Pons (tissue), 1 donor: ENCODE measurements at places on chromosomes 13 and 19.

DNA sequence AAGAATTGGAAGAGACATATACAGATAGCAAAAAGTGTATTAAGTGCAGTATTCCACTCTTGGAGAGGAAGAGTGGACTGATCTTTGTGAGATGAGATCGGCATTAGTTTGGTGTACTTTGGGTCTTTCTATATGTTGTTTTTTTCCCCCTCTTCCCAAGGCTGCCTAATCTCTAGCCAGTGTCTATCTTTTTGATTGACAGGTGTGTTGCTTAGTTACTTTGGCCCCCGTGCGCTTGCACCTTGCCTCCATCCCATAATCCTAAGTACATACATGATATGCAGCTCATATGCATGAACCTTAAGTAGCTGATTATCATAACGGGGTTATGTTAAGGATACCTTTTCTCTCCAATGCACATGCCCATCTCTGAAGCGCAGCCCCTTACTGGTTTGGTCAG lies 4.3 kb upstream of the SLC7A10 start:
- no peak for DNase-seq

DNA sequence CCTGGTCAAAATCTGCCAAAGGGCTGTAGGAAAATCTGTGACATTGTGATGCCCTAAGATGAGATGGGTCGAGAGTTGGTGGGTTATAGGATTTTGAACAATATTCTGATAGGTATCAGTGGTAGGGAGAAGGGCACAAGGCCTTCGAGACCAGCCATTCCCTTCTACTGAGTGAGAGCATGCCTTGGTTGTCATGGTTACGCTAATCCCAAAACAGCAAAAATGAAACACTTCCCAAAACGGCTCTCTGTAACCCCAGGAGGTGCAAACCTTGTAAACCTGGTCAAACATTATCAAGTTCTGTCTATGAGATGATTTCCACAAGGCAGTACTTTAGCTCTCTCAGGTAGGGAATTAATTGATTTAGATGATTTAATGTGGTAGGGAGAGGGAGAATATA lies 158.7 kb upstream of the RNF113B start:
- DNase-seq: no peak

GRCh38 chr13:108212886-108213285 lies 2.5 kb downstream of the LIG4 start:
- no peak for DNase-seq

- no peak for DNase-seq
These were observed 1.8 kb downstream of the AXL start for GRCh38 chr19:41220811-41221210.

- no peak for DNase-seq
These were observed 71.4 kb downstream of the DGKH start for GRCh38 chr13:42119875-42120274.

DNA sequence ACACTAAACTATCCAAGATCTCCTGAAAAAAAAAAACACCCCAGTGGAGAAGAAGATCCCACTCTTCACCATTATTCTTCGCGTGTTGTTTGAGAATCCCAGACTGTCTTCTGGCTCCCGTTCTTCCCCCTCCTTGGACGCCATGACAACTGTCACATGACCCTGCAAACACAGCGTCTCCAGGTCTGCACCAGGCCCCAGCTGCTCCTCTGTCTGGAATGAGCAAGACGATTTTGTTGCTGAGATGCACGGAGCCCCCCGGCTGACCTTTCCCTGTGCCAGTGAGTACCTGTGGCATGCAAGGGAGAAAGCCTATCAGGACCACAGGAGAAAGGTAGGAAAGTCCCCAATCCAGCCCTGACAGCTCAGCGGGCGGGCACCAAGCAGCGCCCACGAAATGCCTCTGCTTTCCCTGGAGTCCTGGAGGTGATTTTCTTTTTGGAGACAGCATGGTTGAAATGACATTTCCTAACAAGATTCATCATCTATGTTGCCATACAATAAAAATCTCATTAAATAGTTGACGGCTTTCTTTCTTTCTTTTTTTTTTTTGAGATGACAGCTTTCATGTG lies at the start of gene CFAP97D2:
Gene CFAP97D2 (plus strand): TSS at position 171 of the 572 bp plus-strand sequence. CDS start 74 bp downstream, at position 245.
- DNase-seq: no peak

DNA sequence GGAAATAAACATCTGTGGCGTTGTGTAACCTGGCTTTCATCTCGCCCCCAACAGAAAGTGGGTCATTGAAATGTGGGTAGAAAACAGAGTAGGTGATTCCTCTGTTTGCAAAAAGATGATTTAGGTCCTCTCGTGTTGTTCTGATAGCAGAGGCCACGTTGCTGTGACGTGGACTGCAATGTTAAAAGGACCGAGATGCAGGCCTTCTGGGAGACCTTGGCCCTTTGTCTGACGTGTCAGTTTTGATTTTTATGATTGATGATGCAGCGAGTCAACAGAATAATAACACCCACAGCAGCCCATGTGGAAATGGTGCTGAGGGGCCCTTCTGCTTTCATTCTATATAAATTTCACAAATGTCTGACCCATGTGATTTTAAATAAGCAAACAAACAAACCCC lies 68.9 kb downstream of the FGF9 start:
- no peak for DNase-seq

DNA sequence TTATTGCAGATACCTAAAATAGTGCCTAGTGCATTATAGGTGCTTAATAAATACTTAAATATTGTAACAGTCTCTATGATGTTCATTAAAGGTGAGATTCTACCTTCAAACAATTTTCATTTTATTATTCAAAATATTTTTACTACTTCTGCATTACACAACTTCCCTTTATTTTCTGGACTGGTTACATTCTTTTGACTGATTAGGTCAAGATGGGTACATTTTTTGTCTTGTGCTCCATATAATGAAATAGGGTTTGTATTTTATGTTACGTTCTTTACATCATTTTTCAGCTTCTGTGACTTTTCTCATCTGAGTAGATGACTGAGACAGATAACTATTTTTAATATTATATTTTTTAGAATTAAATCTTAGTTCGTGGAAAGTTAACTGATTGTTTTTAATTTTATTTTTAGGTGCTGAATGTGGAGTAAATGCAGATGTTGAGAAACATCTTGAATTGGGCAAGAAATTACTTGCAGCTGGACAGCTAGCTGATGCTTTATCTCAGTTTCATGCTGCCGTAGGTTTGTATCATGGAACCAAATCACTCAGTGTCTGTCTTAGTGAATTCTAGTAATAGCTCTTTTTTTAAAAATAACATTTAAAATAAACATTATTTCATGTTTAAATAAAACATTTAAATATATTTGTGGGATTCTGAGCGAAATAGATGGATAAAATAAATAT lies 32.0 kb downstream of the DNAJC3 start:
- DNase-seq: no peak

GRCh38 chr13:71977028-71977427 lies 110.0 kb upstream of the DACH1 start:
- DNase-seq: no peak

- no peak for DNase-seq
These were observed 118.5 kb upstream of the SERTM1 start for GRCh38 chr13:36555151-36555986.

DNA sequence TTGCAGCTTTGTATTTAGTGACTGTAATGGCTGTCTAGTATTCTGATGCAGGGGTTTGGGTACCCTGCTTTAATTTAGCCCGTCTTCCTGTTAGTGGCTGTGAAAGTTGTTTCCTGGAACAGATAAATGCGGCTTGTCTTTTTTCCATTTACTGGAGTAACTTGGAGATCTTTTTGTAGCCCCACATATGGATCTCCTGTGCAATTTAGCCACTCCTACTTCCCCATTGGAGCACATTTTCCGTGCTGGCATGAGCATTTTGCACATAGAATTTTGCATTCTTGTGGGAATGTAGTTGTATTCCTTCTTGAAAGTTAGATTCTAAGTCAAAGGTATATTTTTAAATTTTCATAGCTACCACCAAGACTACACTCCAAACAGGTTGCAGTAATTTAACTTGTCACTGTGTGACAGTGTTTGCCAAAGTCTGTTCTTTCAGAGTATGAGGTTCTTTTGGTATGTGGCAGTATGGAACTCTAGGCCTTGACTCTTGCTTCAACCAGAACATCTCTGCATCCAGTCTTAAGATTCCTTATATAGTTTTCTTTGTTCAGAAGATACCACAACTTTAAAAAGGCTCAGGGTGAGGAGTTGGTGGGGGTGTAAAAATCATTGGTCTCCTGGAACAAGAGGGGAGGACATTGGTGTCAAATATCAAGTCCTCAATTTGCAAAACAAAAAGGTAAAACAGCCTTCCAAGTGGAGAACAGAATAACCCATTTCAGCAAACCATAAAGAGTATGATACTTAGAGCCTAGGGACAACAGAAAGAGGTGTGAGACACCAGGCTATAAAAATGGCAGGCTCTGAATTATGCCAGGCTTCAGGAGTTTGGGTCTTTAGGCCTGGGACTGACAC lies 21.1 kb upstream of the CCDC97 start:
- DNase-seq: no peak

DNA sequence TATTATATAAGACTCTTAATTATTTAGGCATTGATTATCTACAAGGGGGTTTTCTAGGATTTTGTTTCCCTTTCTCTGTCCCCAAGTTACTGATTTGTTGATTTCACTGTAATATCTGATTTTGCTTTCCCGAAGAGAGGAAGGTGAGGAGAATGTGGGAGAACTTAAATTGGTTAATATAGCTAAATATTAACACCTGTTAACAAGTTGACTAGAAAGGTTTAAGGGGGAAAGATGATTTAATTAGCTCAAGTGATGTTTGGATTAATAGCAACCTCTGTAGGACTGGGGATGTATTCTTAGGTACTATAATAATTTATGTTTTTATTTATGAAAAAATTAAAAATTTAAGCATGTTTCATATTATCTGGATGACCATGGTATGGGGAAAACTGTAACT lies 35.1 kb downstream of the SPATA13 start:
- DNase-seq: no peak

DNA sequence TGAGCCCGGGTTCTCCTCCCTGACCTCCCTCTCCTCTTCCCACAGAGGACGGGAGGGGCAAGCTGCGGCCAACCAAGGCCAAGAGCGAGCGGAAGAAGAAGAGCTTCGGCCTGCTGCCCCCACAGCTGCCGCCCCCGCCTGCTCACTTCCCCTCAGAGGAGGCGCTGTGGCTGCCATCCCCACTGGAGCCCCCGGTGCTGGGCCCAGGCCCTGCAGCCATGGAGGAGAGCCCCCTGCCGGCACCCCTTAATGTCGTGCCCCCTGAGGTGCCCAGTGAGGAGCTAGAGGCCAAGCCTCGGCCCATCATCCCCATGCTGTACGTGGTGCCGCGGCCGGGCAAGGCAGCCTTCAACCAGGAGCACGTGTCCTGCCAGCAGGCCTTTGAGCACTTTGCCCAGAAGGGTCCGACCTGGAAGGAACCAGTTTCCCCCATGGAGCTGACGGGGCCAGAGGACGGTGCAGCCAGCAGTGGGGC lies 162.2 kb downstream of the KDM4B start:
- no peak for DNase-seq

- DNase-seq: no peak
These were observed 83.9 kb downstream of the TBC1D4 start for GRCh38 chr13:75398072-75398471.

GRCh38 chr19:35533822-35534392 lies 651 bp downstream of the GAPDHS start:
- DNase-seq: no peak

- DNase-seq: no peak
These were observed 774 bp downstream of the SLC25A15 start for GRCh38 chr13:40790154-40790616.

DNA sequence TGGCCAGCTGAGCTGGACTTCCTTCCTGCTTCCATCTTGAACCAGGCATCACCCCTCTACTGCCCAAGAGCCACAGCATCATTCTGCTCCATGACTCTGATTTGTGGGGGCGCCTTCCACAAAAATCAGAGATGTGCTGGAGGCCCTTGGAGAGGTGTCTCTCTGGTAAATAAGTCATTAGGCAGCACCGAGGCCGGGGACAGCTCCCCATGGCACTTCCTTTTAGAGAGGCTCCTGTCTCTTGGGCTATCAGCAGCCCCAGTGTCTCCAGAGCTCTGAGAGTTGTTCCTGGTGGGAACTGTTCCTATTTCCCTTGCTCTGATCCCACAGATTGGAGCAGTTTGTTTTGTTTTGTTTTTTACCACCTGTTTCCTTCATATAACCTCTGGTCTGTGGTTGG lies 19.9 kb downstream of the NWD1 start:
- DNase-seq: no peak

- no peak for DNase-seq
These were observed 12.3 kb downstream of the FGF9 start for GRCh38 chr13:21683034-21683733.

DNA sequence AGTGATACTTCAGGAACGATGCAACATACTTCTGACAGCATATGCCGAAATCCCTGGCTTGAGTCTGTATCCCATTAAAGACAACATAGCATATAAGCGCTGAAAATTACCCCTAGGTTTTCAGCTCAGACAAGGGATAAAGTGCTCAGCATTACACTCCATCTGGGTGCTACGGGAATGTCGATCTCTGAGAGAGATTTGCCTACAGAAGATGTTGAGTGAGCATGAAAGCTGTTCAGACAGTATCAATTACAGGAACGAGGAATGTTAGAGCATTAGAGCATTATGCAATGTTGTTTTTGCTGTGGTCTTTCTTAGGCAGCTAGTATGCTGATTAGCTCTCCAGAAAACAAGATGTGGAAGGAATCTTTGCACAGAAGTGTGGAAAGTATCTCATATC lies 484.5 kb downstream of the LIG4 start:
- DNase-seq: no peak

- no peak for DNase-seq
These were observed 73.2 kb upstream of the MCF2L start for GRCh38 chr13:112895521-112896465.

DNA sequence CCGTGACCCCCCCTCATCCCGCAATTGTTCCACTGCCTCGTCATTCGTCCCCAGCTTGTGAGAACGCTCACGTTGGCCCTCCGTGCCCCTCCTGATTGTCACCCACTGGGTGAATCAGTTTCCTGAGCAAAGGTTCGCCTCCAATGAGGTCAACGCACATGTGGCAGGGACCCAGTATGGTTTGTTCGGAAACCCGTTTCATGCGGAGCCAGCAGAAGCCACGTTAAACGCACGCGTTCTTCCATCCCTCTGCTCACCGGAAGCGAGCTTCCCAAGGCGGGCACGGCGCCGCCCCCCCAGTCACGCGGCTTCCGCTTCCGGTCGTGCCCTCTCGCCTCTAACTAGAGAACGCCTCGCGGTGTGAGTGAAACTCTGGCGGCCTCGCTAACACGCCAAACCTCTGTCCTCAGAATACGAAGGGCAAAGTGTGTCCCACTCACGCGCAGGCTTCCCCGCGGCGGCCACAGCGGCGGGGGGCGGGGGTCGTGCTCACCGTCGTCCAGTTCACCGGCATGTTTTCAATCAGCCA lies 18.0 kb upstream of the CFAP97D2 start:
- DNase-seq: no peak
